Femur (tissue), 1 donor: ENCODE measurements at places on chromosomes 2 and 18.

DNA sequence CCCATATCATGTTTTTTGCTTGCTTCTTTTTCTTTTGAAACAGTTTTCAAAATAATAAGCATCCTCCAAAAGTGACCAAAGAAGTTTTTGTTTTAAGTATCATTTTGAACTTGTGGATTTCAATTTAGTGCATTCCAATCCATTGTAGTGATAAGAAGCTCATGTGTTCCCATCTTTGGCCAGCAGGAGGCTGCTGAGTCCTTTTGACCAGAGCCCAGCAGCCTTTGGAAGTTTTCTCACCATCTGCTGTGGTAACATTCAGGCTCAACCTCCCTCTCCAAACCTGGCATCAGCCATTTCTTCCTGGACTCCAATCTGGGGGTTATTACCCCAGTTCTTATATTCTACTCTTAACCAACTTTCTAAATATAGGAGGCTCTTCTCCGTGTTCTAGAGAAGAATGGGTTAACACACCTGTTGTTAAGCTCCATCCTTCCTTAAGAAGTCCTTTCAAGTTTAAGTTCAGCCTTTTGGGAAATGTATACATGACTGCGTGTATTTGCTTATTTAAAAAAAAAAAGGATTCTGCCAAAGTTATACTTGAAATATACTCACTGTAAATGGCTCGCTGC is 39.0 kb upstream of the MAL start:
- DNase-seq: peak; percentile 55

DNA sequence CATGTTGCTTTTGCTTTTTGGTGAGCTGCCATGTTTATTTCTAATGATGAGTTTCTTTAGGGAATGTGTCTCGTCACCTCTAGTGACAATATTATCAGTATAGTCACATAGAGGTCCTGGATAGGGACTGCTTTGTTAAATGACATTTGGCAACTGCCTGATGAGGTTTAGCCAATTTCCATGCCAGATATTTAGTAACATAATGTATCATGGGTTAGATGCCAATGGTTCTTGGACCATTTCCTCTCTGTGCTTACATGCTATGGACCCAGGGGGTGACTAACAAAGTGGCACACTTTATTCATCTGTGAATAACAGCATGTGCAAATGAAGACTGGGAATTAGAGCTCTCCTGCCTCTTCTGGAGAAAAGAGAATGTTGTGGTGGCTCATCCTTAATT is 56.2 kb upstream of the RAB27B start:
- no peak for DNase-seq

- DNase-seq: no peak
Observed at GRCh38 chr2:201406077-201406662, 45.1 kb downstream of the TRAK2 start.

GRCh38 chr2:176178757-176179295 is 9.6 kb upstream of the HOXD1 start:
- no peak for DNase-seq

DNA sequence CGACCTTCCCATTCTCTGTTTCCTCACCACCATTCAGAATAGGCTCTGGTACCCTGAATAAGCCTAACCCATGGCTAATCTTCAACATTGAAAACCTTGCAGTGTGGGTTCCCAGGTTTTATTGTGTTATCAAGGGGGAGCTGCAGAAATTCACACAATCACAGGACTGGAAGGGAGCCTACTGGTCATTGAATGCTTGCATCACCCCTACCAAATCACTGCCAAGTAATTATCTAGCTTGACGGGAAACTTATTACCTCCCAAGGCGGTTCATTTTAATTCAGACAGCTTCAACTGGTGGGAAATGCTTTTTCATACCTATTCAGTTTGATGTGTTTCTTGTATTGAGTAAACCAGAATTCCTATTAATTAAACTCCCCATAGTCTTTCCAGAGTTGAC is 33.6 kb upstream of the EFEMP1 start:
- DNase-seq: no peak

DNA sequence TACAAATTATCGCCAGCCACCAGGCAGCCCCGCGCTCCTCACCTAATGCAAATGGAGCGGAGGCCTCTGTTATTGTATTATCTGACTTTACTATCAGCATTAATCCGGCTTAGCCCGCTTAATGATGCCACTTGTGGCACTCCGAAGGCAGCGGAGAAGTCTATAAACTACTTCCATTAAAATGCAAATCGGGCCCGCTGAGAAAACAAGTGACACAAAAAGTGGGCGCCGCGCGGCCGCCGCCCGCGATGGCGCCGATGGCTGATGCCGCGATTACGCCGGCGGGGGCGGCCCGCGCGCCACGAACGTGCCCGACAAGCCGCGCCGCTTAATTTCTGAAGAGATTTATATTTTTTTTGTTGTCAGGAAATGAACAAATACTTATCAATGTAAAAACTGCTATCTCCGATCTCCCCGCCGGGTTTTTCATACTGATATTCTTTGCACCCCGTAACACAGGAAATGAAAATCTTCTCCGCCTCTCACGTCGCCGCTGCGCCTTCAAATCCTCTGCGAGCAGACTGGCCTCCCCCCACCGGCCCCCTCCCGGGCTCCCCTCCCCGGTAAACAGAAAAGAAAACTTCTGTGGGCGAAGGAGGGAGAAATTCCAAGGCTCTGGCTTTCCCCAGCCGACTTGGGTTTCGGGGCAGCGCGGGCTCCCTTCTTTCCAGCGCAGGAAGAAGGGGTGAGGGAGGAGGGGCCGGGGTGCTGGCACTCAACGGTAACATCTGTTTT is 221.8 kb downstream of the INSIG2 start:
- peak; percentile 77 for DNase-seq

DNA sequence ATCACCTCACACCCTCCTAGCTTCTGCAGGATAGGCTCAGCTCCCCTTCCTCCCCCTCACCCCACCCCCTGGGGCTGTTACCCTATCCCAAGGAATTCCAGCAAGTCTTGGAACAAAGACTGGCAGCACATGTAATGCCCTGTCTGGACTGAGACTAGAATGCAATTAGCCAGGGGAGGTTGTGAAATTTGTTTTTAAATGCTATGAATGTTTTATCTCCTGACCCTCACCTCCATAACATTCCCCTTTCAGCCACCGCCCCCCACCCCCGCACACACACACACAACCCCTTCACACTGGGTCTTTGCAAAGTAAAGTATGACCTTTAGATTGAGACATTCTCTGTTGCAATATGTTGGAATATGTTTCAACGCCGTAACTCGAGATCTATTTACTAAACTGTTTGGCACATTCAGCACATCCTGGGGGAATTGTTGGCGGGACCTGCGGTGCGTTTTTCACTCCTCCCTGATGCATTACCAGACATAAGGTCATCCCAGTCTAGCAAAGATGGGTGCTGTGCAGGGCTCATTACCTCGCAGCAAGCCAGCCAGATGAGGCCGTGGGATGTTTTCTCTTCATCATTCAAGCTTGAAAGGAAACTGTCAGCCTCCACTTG is 290.7 kb upstream of the SLC14A2 start:
- peak; percentile 36 for DNase-seq

DNA sequence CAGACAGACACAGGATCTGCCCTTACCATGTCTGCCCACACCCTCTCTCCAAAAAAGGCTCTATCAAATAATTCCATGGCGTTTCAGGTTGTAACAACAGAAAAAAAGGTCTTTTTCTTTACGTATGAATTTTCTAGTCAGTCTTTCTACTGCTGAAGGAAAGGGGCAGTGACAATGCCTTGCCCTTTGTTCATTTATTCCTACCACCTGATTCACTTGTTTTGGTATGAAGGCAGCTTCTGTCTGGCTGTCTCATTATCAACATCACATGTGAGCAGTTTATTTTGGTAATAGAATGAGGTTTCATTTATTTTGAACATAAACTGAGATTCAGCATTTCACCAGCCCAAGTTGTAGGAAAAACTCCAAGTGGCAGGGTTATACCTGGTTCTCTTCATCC is 94.3 kb upstream of the KLF7 start:
- DNase-seq: no peak

- no peak for DNase-seq
Observed at GRCh38 chr2:40321822-40322221, 130.1 kb downstream of the SLC8A1 start.

GRCh38 chr2:148968776-148969319 is 69.7 kb upstream of the LYPD6B start:
- DNase-seq: no peak

- DNase-seq: no peak
Observed at GRCh38 chr2:143205106-143205764, 76.0 kb downstream of the ARHGAP15 start.

DNA sequence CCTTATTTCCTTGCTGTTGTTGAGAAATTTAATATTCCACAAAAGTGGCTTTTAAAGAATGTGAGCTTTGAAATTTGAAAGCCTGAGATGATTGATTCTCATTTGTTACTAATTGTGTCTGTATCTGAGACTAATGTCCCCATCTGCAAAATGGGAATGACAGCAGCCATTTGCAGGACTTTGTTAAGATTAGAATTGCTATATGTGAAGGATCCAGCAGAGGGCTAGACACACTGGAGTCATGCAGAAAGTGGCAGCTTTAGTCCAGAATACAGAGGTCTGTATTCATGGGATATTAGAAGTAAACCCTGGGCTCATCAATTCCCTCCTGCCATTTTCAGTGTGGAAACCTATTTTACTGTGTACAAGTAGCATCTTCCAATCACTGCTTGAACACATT is 296.5 kb upstream of the GYPC start:
- no peak for DNase-seq

- DNase-seq: no peak
Observed at GRCh38 chr2:26780203-26780760, 5.6 kb upstream of the CENPA start.

DNA sequence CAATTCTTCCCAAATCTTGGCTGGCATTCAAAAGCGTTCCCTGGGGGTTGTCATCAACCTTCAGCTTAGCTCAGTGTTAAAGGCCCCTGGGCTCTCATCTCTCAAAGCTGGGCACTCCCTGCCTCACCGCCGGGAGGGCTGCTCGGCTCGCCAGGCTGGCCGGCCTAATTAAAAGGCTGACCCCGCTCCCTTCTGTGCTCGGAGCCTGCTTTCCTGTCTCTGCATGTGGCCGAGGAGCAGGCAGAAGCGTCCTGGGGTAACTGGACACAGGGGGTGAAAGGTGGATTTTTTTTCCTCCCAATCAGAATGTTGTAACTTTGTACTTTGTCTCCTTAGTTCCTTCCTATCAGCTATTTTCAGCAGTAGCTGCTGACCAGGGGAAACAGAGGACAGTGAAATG is 231.1 kb downstream of the GBX2 start:
- DNase-seq: no peak

- no peak for DNase-seq
Observed at GRCh38 chr2:222477962-222478608, 53.7 kb downstream of the SGPP2 start.

DNA sequence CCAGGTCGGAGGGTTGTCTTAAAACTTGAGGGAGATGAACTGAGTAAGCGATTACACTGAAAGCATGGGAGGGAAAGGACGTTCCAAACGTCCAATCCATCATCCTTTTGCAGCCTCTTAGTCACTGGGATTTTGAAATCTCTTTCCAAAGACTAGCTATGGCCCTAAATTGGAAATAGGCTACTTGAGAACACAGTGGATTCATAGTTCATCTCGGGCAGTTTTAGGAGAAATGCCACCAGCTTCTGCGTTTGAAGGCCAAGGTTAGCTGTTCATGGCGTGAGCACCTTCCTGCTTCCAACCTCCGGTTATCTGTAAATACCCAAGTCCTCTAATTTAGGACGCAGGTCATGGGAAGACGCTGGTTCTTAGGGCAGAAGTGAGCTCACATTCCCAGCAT is 821 bp upstream of the EML6 start:
- no peak for DNase-seq

- DNase-seq: no peak
Observed at GRCh38 chr2:196233805-196234475, 62.6 kb upstream of the STK17B start.

GRCh38 chr18:34977838-34978532 is 63.2 kb upstream of the MAPRE2 start:
- DNase-seq: peak; percentile 53

- DNase-seq: no peak
Observed at GRCh38 chr2:4502230-4502843, 799.0 kb downstream of the DCDC2C start.

- DNase-seq: no peak
Observed at GRCh38 chr2:163345795-163346573, 389.8 kb downstream of the FIGN start.

DNA sequence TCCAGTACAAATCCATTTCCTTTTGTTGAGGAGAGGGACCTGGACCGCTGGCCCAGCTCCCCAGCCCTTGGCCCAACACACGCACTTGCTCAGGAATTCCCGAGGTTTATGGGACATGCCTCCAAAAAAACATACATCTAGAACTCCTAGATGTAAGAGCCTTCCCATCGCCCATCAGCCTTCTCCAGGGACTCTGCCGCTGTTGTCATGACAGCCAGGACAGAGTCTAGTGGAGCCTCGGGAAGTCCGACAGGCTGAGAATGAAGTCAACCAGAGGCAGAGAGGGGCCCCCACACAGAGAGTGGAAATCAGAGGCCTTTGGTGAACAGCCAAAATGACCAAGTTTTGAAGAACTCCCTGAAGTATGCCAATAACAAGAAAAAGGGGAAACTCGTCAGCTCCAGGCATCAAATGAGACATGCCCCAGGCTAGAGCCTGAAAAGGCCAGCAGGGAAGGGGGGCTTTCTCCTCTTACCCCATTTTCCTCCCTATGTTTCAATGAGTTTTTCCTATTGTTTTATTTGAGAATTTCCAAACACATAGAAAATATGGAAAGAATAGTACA is 43.2 kb upstream of the CAB39 start:
- no peak for DNase-seq

DNA sequence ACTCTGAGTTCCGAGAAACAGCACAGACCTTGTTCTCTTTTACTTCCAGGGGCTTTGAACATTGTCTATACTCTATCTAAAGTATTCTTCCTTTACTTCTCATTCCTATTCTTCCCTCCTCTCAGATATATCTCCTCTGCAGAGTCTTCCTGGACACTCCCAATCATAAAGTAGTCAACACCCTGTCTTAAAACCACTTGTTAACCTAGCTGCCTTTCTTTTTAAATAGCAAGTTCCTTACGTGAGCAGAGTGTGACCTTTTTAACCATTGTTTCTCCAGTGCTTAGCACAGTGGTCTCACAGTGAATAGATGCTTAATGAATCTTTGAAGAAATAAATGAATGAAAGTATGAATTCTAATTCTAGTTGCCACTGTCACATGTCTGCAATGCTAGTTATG is 47.4 kb downstream of the PTRHD1 start:
- no peak for DNase-seq

GRCh38 chr2:237806334-237806733 is 7.8 kb downstream of the RBM44 start:
- peak; percentile 44 for DNase-seq

- no peak for DNase-seq
Observed at GRCh38 chr2:237488901-237489860, 2.1 kb downstream of the MLPH start.

GRCh38 chr18:10936176-10937053 is 213.0 kb downstream of the PIEZO2 start:
- DNase-seq: peak; percentile 38

DNA sequence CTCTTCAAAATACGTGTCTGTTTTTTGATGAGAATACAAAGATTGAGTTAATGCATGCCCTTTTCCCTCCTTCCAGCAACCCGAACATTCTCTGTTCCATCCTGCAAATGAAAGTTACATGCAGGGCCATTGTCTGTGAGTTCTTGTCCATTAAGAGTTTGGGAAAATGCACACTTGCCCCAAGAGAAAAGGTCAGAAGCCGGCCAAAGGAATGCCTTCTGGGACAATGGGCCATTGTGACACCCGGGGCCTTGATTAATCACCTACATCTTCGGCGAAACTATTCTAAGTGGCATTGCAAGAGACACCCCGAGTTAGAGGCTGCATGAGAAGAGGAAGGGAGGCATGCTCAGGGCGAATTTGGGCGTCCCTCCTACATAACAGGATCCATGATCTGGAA is 73.7 kb upstream of the COPS8 start:
- DNase-seq: no peak

GRCh38 chr2:119469661-119470297 is 38.1 kb downstream of the TMEM37 start:
- DNase-seq: no peak
